GM23338 (cell line): ENCODE measurements at places on chromosomes 3 and 15. TPM values are rescaled to one million over a fixed set of nuclear protein-coding genes. Genes with fewer than 3 reads are reported as not detected.

GRCh38 chr15:90249203-90249863 lies at the start of gene TTLL13:
Gene TTLL13 (plus strand): TSS chr15:90249556. CDS start chr15:90250631, 1,075 bp downstream.
- no peak within 1 kb of the TSS for H3K27ac ChIP-seq
- peak within 1 kb of the TSS; percentile 77 for H3K4me3 ChIP-seq
- H3K4me1 ChIP-seq: no peaks in the 10 kb centered on the region

- H3K36me3 ChIP-seq: no peaks in the 10 kb centered on the region
- peaks cover 26% of the 10 kb centered on the region for H3K4me1 ChIP-seq
- no peak overlapping the region for H3K27ac ChIP-seq
- DNase-seq: peak; percentile 55
- H3K27me3 ChIP-seq: no peaks in the 10 kb centered on the region
These were observed 261.0 kb downstream of the SHQ1 start for GRCh38 chr3:72587282-72587681.

GRCh38 chr15:67031331-67031730 lies 34.1 kb upstream of the SMAD3 start:
- peaks cover 61% of the 10 kb centered on the region for H3K4me1 ChIP-seq
- H3K4me3 ChIP-seq: no peak overlapping the region
- no peak for DNase-seq
- H3K36me3 ChIP-seq: no peaks in the 10 kb centered on the region

DNA sequence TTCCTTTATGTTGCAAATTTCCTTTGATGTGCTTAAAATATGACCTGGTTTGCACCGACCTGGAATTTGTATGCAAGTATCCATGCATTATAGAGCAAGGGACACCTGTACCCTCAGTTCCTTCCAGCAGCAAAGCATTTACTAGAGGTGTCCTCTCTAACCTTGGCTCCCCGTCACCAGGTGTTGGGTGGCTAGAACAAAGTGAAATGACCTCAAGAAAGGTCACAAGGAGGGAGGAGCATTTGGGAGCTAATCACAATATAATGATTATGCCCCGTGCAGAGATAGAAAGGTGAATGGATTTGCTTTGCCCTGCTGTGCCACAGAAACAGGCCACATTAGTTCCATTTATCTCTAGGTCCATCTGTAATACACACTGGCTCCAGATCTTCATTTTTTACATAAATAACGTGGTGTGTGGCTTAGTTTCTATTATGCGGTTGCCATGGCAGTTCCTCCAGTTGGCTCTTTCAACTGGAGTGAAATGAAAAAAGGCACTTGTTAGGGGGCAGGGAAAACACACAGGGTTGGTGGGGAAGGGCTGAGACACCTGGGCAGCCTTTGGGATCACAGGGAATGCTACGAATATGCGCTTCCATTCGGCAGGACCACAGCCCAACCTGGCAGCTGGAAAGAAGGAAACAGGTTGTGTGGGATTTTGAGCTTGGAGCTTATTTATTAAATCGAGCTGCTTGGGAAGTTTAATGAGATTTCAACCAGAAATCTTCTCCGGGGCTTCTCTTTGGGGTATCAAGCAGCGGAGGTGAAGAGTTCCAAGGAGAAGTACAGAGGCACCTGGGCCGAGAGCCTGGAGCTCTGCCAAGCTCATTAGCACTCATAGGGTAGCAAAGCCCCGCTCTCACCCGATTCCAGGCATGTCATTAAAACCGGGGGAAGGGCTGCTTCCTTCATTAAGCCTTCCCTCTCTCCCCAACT lies 233.5 kb upstream of the ST8SIA2 start:
- H3K36me3 ChIP-seq: no peaks in the 10 kb centered on the region
- peak; percentile 85 for DNase-seq
- no peaks in the 10 kb centered on the region for H3K27me3 ChIP-seq
- peaks cover 59% of the 10 kb centered on the region for H3K4me1 ChIP-seq
- H3K4me3 ChIP-seq: peak overlapping the region; percentile 2; the same call in 1 of the 2 replicates

GRCh38 chr3:159765030-159765859 lies 223.4 kb upstream of the IL12A start:
- no peaks in the 10 kb centered on the region for H3K36me3 ChIP-seq
- peak; percentile 66 for DNase-seq
- peaks cover 34% of the 10 kb centered on the region for H3K4me1 ChIP-seq
- peak overlapping the region; percentile 95 for H3K4me3 ChIP-seq
- no peak overlapping the region for H3K27ac ChIP-seq

- no peak overlapping the region for H3K27ac ChIP-seq
- DNase-seq: no peak
- peaks cover 9% of the 10 kb centered on the region for H3K4me1 ChIP-seq
- no peak overlapping the region for H3K4me3 ChIP-seq
These were observed 8.5 kb downstream of the VEPH1 start for GRCh38 chr3:157494581-157495281.

- H3K4me3 ChIP-seq: no peak overlapping the region
- no peaks in the 10 kb centered on the region for H3K27me3 ChIP-seq
- no peak overlapping the region for H3K27ac ChIP-seq
- H3K36me3 ChIP-seq: no peaks in the 10 kb centered on the region
These were observed 59.8 kb upstream of the NR2F2 start for GRCh38 chr15:96270581-96271172.

GRCh38 chr3:194787072-194787471 lies 101.4 kb downstream of the FAM43A start:
- H3K36me3 ChIP-seq: no peaks in the 10 kb centered on the region
- no peak overlapping the region for H3K4me3 ChIP-seq
- no peaks in the 10 kb centered on the region for H3K4me1 ChIP-seq
- H3K27ac ChIP-seq: no peak overlapping the region
- no peak for DNase-seq

DNA sequence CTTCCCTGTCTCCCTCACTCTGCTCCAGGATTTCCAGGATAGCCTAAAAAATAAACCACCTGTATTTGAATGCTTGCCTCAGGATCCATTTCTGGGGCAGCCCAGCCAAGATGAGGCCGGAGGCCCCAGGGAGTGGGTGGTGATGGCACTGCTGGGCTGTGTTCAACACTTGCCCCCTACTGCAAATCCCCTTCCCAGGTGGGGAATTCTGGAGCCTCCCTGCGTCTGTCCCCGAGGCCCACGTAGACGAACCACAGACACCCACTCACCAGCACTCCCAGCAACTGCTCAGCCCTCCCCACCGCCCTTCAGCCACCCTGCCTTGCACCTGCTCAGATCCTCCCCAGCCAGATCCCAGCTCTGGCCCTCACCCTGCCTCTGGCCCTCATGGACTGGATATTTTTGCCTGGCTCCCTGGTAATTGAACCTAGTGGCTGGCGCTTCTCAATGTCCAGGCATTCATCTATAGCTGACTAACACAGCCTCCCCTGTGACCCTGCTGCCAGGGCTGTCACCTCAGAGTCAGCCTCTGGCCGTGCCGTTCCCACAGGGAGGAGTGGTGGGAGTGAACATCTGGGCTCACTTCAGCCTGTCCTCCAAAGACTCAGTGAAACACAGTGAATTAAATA lies 17.1 kb upstream of the EPB42 start:
- no peaks in the 10 kb centered on the region for H3K27me3 ChIP-seq
- no peaks in the 10 kb centered on the region for H3K36me3 ChIP-seq
- DNase-seq: no peak

- H3K27me3 ChIP-seq: no peaks in the 10 kb centered on the region
- H3K4me3 ChIP-seq: no peak overlapping the region
These were observed 395.2 kb upstream of the AZI2 start for GRCh38 chr3:28743831-28744230.

- no peaks in the 10 kb centered on the region for H3K4me1 ChIP-seq
- no peak overlapping the region for H3K4me3 ChIP-seq
- H3K27ac ChIP-seq: no peak overlapping the region
- DNase-seq: no peak
- H3K27me3 ChIP-seq: no peaks in the 10 kb centered on the region
These were observed 53.3 kb downstream of the RAB11A start for GRCh38 chr15:65922621-65923020.

GRCh38 chr3:13064159-13064868 lies 8.9 kb downstream of the IQSEC1 start:
- H3K27me3 ChIP-seq: no peaks in the 10 kb centered on the region
- no peak for DNase-seq
- no peak overlapping the region for H3K27ac ChIP-seq
- no peaks in the 10 kb centered on the region for H3K36me3 ChIP-seq
- H3K4me3 ChIP-seq: no peak overlapping the region
- H3K4me1 ChIP-seq: no peaks in the 10 kb centered on the region

DNA sequence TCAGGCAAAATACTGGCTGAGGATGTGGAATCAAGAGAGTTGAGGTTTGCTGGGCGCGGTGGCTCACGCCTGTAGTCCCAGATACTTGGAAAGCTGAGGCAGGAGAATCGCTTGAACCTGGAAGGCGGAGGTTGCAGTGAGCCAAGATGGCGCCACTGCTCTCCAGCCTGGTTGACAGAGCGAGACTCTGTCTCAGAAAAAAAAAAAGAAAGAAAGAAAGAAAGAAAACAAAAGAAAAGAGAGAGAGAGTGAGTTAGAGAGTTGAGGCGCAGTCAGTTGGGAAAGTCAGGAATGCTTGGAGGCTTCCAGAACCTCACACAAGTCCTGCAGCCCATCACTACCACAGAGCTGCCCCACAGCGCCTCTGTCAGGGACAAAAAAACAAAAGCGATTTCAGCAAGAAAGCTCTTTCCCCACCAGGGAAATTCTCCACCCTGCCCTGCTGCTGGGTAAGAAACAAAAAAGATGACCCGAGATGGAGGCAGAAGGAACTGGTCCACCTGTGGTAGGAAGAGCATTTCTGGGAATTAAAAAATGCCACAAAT lies 13.8 kb downstream of the HDC start:
- peak; percentile 25 for DNase-seq
- no peaks in the 10 kb centered on the region for H3K27me3 ChIP-seq
- no peak overlapping the region for H3K4me3 ChIP-seq
- no peaks in the 10 kb centered on the region for H3K4me1 ChIP-seq
- H3K36me3 ChIP-seq: no peaks in the 10 kb centered on the region
- no peak overlapping the region for H3K27ac ChIP-seq

DNA sequence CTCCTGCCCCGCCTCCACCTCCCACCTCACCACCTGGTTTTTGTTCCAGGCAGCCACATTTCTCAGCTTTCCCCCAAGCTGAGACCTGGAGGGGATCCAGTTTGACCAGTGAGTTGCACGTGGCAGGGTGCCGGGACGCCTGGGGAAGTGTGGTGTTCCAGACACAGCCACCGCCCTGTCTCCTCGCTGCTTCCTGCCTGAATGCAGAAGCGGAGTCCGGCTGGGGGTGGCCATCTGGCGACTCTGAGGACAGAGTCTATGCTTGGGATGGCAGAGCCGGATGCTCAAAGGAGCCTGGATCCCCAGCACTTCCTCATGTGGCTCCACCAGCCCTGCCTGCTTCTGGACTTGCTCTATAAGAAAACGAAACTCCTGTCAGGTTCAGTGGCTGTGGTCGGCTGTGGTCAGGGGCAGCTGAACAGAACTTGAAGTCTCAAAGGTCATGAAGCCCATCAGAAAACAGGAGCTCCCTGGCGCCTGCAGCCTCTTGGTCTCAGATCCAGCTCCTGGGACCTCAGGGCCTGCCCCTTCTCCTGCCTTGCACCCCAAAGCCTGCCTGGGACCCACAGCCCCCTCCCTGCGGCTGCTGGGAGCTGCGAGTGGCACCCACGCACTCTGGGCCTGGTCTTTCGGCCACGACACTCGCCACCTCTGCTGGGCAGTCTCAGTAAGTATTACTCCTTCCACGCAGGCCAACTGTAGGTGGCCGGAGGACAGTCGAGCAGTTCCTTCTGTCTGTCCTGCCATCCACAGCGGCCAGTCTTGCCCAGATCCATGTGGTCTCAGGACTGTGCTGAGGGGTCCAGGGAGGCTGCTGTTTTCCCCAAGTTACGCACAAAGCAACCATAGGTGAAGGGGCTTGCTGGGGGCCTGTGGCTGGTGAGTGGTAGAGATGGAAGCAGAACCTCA lies 112.8 kb upstream of the MEF2A start:
- no peaks in the 10 kb centered on the region for H3K4me1 ChIP-seq
- DNase-seq: no peak
- no peak overlapping the region for H3K4me3 ChIP-seq
- H3K36me3 ChIP-seq: no peaks in the 10 kb centered on the region
- no peaks in the 10 kb centered on the region for H3K27me3 ChIP-seq
- no peak overlapping the region for H3K27ac ChIP-seq

GRCh38 chr3:48435774-48436476 lies 4.0 kb downstream of the CCDC51 start:
- peak; percentile 96 for DNase-seq
- H3K27ac ChIP-seq: no peak overlapping the region; the same call in 1 of the 2 replicates
- peaks cover 10% of the 10 kb centered on the region for H3K36me3 ChIP-seq
- no peaks in the 10 kb centered on the region for H3K27me3 ChIP-seq

- no peaks in the 10 kb centered on the region for H3K27me3 ChIP-seq
- H3K36me3 ChIP-seq: no peaks in the 10 kb centered on the region
- H3K27ac ChIP-seq: no peak overlapping the region
- peak; percentile 85 for DNase-seq
- H3K4me1 ChIP-seq: peaks cover 51% of the 10 kb centered on the region
- peak overlapping the region; percentile 6; the same call in 1 of the 2 replicates for H3K4me3 ChIP-seq
These were observed 349.7 kb downstream of the TUSC7 start for GRCh38 chr3:117059067-117059955.

GRCh38 chr3:173398111-173398479 lies 551 bp downstream of the NLGN1 start:
- peak; percentile 59 for DNase-seq
- H3K4me1 ChIP-seq: peaks cover 18% of the 10 kb centered on the region
- peak overlapping the region; percentile 81 for H3K4me3 ChIP-seq

DNA sequence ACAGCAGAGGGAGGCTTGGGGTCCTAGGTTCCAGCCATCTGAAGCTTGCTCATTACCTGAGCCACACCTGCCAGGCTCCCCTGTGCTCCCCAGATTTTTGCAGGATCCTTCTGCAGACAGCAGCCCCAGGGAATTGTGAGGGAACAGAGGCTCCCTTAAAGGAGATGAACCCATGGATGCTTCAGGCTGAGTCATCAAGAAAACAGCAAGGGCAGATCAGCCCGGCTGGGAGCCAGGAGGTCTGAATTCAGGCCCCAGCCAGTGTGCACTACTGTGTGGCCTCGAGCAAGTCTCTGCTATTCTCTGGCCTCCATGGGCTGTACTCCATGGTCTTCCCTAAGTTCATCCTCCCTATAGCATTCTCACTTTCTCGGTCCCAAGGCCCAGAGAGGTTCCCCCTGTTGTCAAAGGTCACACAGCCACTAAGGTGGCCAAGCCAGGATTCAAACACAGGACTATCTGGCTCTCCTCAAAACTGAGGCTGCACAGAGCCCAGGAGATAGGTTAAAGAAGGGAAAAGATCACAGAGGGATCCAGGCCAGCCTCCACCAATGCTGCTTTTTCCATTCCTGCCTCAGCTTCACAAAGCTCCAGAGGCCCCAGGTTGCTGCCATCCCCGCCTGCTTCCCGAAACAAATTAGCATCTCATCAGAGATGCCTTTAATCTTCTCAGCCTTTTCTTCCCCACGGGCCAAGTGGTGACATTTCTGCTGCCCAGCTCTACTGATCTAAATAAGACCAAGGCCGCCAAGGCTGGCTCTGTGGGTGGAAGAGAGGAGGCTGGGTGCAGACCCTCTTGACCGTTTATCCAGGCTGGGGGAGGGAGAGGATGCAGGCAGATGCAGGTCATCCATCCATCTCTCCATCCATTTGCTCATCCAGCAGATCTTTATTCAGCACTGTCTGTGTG lies 21.2 kb upstream of the GRIP2 start:
- H3K4me1 ChIP-seq: peaks cover 20% of the 10 kb centered on the region
- H3K27me3 ChIP-seq: no peaks in the 10 kb centered on the region
- no peak overlapping the region for H3K27ac ChIP-seq
- H3K36me3 ChIP-seq: no peaks in the 10 kb centered on the region
- no peak for DNase-seq

Gene CEMIP
- total RNA-seq: 2.1 and 4.1 TPM in 2 replicates

Gene CPLX3
- total RNA-seq: 0.62 and 0.66 TPM in 2 replicates

Gene ARGFX
- not detected in 2 replicates for total RNA-seq

Gene PLCH1
- 24.4 and 25.3 TPM in 2 replicates for total RNA-seq

Gene KBTBD8
- total RNA-seq: 19.9 and 20.2 TPM in 2 replicates

Gene OGG1
- 25.4 and 27.6 TPM in 2 replicates for total RNA-seq

Gene MKRN3
- total RNA-seq: not detected in 2 replicates

Gene TMEM158
- total RNA-seq: 16.9 and 19.6 TPM in 2 replicates

Gene KIAA1143
- 48.1 and 49.2 TPM in 2 replicates for total RNA-seq

Gene CYP19A1
- not detected in 2 replicates for total RNA-seq

Gene OCA2
- total RNA-seq: 0.39 and 0.69 TPM in 2 replicates

Gene ST6GAL1
- 51.6 and 65.1 TPM in 2 replicates for total RNA-seq
